ENCODE measurements at places on chromosomes 1 and 21.
A peak's percentile ranks its signal among the peaks of the same experiment; 100 is the strongest.

- no peak for DNase-seq
Measured at GRCh38 chr1:167923324-167924056, 9.6 kb upstream of the ADCY10 start.

GRCh38 chr1:216596281-216596862, 126.9 kb downstream of the ESRRG start:
- no peak for DNase-seq

DNA sequence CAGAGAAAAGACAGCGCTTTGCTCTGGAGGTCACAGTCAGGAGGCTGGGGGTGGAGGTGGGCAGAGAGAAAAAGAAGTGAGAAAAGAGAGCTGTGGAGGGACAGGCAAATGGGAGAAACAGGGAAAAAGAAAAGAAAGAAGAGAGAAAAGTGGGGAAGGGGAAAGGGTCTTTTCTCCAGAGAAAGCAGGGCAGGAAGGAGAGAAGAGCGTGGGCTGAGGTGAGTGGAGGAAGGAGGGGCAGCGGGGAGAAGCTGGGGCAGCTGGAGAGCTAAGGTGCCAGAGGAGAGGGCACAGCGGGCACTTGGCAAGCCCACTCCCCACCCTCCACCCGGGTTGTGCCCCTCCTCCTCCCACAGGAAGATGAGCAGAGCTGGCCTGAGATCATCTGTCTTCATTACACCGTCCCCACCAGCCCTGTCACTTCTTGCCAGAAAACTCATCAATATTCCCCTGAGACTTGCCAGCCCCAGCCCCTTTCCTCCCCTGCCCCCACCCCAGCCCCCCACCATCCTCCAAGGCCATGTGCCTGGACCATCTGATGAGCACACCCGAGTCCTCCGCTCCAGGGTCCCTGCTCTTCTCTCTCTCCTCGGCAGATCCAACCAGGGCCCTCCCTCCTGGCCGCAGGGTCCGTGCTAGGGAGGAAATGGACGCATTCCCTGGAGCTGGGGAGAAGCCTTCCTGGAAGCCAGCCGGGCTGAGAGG, 17.0 kb upstream of the BLACAT1 start:
- no peak for DNase-seq

GRCh38 chr1:221698579-221699349, 43.1 kb downstream of the DUSP10 start:
- DNase-seq, result no peak

DNA sequence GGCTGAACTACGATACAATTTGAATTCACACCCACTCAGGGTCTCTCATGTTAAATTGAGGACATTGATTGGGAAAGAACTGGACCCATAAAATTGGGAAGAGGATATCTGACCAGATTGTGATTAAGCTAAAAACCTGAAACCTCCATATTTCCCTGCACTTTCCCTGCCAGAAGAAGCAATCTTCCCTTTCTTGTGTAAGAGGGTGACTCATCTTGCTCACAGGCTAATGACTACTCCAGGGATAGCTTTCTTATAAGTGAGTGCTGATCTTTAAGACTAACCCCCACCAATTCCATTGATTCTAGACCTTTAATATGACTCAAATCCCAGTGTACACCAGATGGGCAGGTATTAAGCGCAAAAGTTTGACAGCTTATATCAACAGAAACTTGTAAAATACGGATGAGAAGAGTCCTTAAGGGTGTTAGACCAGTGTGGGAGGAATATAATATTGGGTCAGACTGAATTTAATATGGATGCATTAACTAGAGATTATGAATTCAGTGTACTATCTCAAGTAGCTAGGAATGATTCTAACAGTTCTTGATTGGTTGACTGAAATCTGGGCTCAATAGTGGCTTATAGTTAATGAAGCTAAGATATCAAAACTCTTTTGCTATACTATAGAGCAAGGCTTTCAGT, 12.1 kb upstream of the SGIP1 start:
- DNase-seq, result no peak

GRCh38 chr21:42731264-42732032, 78.0 kb downstream of the PDE9A start:
- DNase-seq, result no peak

DNA sequence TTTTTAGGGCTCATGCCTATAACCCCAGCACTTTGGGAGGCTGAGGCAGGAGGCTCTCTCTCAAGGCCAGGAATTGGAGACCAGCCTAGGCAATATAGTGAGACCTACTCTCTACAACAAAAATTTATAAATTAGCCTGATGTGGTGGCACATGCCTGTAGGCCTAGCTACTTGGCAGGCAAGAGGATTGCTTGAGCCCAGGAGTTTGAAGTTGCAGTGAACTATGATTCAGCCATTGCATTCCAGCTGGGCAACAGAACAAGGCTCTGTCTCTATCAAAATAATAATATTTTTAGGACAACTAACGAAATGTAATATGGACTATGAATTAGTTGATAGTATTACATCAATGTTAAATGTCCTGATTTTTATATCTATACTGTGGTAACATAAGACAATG, 68.8 kb upstream of the ARID1A start:
- DNase-seq, result no peak

- DNase-seq, result no peak
Measured at GRCh38 chr1:158999316-159000069, 10.2 kb upstream of the IFI16 start.

- no peak for DNase-seq
Measured at GRCh38 chr1:3457910-3458883, 3.7 kb downstream of the ARHGEF16 start.

DNA sequence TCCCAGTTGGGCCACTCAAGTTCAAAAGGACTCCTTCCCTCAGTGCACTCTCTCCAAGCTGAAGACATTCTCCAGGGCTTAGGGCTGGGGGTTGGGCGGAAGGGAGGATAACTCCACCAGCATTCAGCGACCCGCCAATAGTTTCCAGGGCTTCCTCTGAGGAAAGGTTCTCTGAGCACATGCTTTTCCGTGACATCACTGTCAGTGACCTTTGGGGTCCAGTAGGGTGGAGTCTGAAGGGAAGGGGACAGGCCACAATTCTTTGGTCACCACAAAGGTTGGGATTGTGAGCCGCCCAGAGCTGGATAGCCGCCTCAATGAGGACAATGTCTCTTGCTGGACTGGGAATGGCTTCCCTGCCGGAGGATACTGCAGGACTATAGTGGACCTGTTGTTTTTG, 22.8 kb upstream of the RXRG start:
- DNase-seq, result no peak

DNA sequence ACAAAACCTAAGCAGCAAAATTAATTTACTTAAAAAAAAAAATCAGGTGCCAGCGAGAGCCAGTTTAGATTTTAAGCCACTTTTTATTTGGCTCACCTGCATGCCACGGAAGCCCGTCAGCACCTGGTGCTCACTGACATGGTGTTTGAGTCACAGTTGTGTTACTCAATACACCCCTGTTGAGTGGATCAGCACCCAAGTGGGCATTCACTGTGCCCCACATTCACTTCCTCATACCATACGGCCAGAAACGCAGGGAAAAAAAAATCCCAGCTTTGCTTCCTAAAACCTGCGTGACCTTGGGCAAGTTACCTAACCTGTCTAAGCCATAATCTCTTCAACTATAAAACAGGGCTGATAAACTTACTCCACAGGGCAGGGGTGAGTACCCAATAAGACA, 42.8 kb upstream of the SIM2 start:
- no peak for DNase-seq

GRCh38 chr1:155860970-155861510, 1.7 kb downstream of the SYT11 start:
- no peak for DNase-seq

GRCh38 chr1:37515185-37516034, 844 bp upstream of the MEAF6 start:
- no peak for DNase-seq

DNA sequence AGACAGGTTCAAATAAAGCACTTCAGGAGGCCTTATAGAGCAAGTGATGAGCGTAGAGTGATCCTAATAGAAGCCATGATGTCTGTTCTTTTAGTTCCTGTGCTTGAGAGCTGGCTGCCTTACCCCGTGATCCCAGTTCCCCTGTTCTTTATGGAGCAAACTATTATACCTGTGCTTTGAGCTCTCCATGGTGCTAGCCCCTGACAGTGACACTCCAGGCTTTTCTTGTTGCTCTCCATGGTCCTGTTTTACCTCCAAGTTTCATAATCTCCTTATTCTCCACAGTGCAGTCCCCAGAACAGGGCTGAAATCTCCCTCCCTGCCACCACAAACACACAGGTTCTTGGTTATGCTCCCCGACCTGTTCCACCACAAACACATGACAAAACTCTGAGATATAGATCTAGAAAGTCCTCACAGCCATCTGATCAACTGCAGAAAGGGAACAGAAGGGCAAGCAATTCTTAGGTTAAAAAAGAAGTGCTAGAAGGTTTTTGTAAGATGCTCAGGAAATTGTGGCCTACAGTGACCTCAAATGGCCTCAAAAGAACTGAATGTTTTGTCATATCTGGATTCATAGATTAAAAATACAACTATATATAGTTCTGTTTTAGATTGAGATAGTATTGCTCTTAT, 6.0 kb downstream of the CADM3 start:
- DNase-seq, result peak; percentile 51

DNA sequence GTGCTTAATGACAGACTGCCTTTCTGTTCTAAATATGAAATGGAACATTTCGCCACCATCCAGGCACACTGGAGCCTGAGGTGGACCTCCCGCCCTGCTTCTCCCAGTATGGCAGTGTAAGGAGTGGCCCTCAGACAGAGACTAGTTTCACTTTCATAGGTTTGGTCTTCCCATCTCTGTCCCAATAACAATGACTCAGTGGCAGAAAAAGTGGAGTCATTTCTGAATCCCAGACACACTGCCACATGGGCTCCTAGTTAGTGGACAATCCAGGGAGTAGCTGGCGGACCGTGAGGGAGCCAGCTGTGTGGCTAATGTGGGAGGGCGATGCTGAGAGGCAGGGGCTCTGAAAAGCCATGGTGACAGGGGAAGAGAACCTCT, 95.6 kb upstream of the TSPAN2 start:
- no peak for DNase-seq

GRCh38 chr21:33302796-33303195, 22.0 kb upstream of the IFNAR1 start:
- DNase-seq, result no peak

- no peak for DNase-seq
Measured at GRCh38 chr1:180953291-180954004, 40.8 kb downstream of the KIAA1614 start.

DNA sequence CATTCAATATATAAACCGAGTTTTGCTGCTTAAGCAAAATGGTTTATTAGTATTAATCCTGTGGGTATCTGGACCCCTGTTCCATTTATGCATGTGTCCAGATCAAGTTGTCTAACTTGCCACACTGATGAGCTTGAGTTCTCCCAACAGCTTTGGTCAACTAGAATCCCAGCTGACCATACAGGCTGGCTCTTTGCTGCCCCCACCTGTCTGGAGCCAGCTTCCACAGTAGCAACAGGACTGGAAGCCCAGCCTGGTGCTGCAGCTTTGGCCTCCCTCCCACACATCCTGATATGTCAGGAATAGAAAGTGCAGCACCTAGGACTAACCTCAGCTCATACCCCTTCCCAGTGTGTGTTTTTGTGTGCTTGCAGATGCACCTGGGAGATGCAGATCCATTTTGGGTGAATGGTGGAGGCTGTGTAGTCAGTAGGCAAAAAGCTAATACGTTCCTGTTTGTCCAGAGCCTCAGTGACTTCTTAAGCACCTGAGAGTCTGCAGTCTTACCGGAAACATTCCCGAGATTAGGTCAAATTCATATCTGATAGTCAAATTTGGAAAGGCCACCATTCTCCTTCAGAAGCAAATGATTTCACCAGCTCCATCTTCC, 40.9 kb upstream of the BEND5 start:
- DNase-seq, result peak; percentile 16

- DNase-seq, result no peak
Measured at GRCh38 chr1:152878042-152878441, at the start of gene SMCP. SMCP (plus strand) TSS chr1:152878322; CDS start chr1:152884423, 6,101 bp downstream.

GRCh38 chr1:154524881-154525280, 22.7 kb upstream of the SHE start:
- DNase-seq, result no peak

- no peak for DNase-seq
Measured at GRCh38 chr1:233241759-233242158, 53.8 kb downstream of the PCNX2 start.

DNA sequence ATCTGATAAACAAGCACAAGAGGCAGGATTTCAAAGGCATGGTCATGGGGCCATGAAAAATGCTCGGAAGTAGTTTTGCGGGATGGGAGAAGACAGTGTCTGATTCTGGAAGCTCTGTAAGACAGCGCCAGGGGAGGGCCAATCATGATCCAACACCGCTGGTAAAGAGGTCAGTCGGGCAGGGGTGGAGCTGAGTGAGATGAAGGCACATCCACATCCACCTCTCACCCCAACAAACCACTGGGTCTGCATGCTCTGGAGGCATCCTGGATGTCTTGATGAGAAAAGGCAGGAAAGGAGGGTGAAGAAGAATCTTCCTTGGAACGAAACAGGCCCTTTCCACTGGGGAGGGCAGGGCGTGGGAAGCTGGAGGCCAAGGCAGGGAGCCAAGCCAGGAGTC, 288.3 kb downstream of the PCP4 start:
- DNase-seq, result no peak

- no peak for DNase-seq
Measured at GRCh38 chr1:21189906-21190500, 13.3 kb upstream of the EIF4G3 start.

GRCh38 chr1:184878002-184878401, 96.3 kb downstream of the NIBAN1 start:
- no peak for DNase-seq

GRCh38 chr1:76035053-76035452, 39.5 kb upstream of the ST6GALNAC3 start:
- no peak for DNase-seq

GRCh38 chr1:172324761-172325160, 95.7 kb upstream of the C1orf105 start:
- DNase-seq, result no peak

DNA sequence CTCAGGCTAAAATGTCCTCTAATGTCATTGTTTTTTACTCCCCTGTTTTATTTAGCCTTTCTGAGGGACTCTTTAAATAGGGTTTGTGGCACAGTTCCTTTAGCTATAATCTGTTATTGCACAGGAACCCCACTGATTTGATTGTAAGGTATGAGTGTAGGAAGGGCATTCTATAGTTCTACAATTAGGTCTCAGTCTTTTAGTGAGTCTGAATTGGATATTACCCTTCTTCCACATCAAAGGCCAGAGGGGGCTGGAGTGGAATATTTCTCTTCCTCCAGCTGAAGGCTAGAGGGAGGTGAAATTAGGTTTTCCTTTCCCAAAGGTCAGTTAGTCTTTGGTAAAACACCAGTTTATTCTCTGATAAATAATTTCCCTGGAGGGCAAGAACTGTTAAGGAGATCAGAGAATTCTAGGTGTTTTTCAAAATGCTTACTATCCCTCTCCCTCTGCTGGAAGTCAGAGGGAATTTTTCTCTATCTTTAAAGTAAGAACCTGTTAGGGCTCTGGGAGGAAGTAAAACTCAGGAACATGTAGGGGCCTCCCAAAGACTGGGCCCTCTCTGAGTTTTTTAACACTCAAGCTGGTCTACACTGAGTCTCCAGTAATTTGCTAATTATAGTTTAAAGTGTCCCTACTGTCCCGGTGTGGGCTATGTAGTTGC, 176.3 kb upstream of the ZNHIT6 start:
- DNase-seq, result no peak

- DNase-seq, result peak; percentile 63
Measured at GRCh38 chr1:166975361-166976129, at the start of gene ILDR2. ILDR2 (minus strand) TSS chr1:166975540; CDS start chr1:166975268, 272 bp downstream.

Measured in activated CD4-positive, alpha-beta memory T cell treated with anti-CD3 and anti-CD28 coated beads, Interleukin-2, amount 10 ng/mL, durations not matched to agents 7 days and 5 days (primary cell).